ENCODE measurements at places on chromosomes 2 and 18.

DNA sequence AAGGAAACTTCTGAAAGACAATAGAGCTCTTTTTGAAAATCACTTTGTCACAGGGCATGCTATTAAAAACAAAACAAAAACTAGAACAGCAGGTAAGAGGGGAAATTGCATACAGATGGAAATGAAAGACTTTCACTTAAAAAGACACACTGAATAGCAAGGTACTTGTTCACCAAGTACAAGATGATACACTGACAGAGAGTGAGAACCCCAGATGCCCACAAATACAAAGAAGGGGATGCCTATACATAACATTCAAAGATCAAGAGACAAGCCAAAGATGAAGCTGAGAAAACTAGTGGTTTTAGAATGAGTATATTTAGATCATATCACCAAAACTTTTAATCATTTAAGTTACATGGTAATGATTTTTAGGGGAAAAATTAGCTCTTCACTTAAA lies 60.7 kb downstream of the ASXL2 start:
- H3K36me3 ChIP-seq: peaks cover 39% of the 10 kb centered on the region
- peak overlapping the region; percentile 73 for H3K27ac ChIP-seq
- H3K4me3 ChIP-seq: peak overlapping the region; percentile 43
- DNase-seq: no peak
- peaks cover 52% of the 10 kb centered on the region for H3K4me1 ChIP-seq

DNA sequence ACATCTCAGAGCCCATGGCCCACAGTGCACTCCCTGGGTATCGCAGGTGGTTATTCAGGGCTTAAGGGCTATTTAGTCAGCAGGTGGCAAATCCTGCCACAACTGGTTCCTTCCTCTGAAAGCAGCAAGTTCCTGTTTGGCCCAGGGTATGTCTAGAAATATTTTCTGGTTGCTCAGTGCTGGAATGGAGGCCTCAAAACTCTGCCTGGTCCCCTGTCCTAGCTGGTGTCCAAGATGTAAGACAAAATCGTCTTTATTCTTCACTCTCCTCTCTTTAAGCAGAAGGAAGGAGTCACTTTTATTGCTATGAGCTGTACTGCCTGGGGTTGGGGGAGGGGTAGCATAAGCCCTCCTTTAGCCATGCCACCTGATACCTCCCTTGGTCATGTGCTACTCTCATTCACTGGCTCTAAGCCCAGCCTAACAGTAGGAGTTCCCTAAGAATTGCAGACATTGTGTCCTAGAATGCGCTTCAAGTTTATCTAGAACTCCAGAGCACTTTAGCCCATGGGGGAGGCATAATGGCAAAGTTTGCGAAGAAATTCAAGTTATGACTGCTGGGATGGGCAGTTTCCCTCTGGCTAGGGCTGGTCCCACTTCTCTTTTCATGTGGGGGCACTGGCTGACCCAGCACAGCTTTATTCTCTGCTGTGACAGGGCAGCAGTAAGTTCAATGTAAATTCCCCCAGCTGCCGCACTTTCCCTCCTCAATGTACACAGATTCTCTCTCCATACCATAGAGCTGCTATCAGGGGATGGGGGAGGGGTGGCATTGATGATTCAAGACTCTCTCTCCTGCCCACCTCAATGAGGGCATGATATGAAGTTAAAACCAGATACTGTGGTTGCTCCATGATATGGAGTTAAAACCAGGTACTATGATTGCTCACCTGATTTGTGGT lies 27.1 kb upstream of the CWC22 start:
- H3K4me3 ChIP-seq: no peak overlapping the region
- no peaks in the 10 kb centered on the region for H3K36me3 ChIP-seq
- peaks cover 13% of the 10 kb centered on the region for H3K27me3 ChIP-seq

- no peak overlapping the region for H3K27ac ChIP-seq
- DNase-seq: no peak
- no peaks in the 10 kb centered on the region for H3K36me3 ChIP-seq
- peaks cover 8% of the 10 kb centered on the region for H3K4me1 ChIP-seq
- no peak overlapping the region for H3K4me3 ChIP-seq
- H3K27me3 ChIP-seq: no peaks in the 10 kb centered on the region
Measured at GRCh38 chr2:186426153-186427016, 59.7 kb upstream of the ZC3H15 start.

GRCh38 chr2:196183528-196184231 lies 12.3 kb upstream of the STK17B start:
- DNase-seq: no peak
- H3K27me3 ChIP-seq: no peaks in the 10 kb centered on the region
- peaks cover 40% of the 10 kb centered on the region for H3K36me3 ChIP-seq
- H3K4me3 ChIP-seq: peak overlapping the region; percentile 62

- no peaks in the 10 kb centered on the region for H3K4me1 ChIP-seq
- H3K4me3 ChIP-seq: no peak overlapping the region
- H3K27me3 ChIP-seq: no peaks in the 10 kb centered on the region
Measured at GRCh38 chr2:236195726-236196125, 27.5 kb upstream of the GBX2 start.

DNA sequence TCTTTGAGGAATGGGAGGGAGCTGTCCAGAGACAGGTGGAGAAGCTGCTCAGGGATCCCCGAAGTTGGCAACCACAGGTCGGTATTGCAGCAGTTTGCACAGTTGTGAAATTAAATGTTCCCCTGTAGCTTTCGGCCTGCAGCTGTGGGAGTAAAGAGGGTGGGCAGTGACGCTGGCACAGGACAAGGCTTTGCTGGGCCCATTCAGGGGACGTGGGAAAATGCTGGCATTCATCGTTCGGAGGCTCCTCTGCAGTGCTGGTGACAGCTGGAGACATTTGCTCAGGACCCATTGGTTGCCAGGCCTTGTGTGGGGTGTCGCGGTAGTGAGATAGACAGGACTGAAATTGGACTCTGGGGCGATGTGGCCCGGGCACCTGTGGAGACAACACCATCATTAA lies 173.7 kb downstream of the MYCN start:
- no peaks in the 10 kb centered on the region for H3K4me1 ChIP-seq
- no peak overlapping the region for H3K27ac ChIP-seq
- no peaks in the 10 kb centered on the region for H3K36me3 ChIP-seq
- no peak overlapping the region for H3K4me3 ChIP-seq

GRCh38 chr2:239496700-239497099 lies 95.9 kb upstream of the HDAC4 start:
- no peaks in the 10 kb centered on the region for H3K4me1 ChIP-seq
- H3K4me3 ChIP-seq: no peak overlapping the region
- no peaks in the 10 kb centered on the region for H3K27me3 ChIP-seq
- no peak overlapping the region for H3K27ac ChIP-seq
- no peak for DNase-seq

- H3K27me3 ChIP-seq: no peaks in the 10 kb centered on the region
- H3K4me1 ChIP-seq: peaks cover 13% of the 10 kb centered on the region
- no peak overlapping the region for H3K27ac ChIP-seq
- H3K36me3 ChIP-seq: peaks cover 46% of the 10 kb centered on the region
- no peak for DNase-seq
Measured at GRCh38 chr2:210445116-210445707, 31.3 kb downstream of the LANCL1 start.

DNA sequence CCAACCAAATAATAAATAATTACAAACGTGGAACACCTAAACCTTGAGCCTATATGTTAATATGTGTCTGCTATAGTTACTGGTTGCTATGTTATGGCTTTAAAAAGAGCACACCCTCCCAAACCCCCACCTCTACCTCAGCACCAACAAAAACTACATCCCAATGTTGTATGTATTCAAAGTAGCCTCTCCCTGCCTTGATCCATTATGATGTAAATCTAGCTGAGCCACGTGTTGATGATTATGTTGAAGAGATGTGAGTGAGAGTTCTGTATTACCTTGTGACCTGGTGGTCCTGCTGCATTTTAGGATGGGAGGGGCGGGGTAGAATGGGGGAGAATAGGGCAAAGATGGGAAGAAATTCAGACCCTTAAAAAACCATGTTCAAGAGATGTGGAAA lies 4.8 kb downstream of the MFSD6 start:
- H3K27me3 ChIP-seq: no peaks in the 10 kb centered on the region
- H3K4me3 ChIP-seq: no peak overlapping the region
- no peak overlapping the region for H3K27ac ChIP-seq
- no peak for DNase-seq
- peaks cover 29% of the 10 kb centered on the region for H3K36me3 ChIP-seq

DNA sequence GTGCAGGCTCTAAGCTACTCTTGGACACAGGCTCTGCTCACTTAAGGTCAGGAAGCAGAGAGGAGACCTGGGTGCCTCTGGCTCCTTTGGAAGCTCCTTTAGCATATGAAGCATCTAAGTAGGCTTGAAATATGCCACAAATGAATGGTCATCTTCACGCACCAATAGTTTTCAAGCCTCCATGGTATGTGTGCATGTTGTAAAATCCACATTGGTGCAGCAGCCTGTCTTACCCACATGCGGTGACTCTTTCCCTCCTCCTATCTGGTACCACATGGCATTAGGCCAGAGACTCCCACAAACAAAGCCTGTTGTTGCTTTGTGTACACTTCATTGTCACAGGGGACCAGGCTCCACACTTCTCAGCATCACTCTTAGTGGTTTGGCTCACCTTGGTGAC lies 442.2 kb upstream of the RAB12 start:
- H3K27ac ChIP-seq: no peak overlapping the region
- no peaks in the 10 kb centered on the region for H3K27me3 ChIP-seq
- H3K4me3 ChIP-seq: no peak overlapping the region
- no peaks in the 10 kb centered on the region for H3K4me1 ChIP-seq
- DNase-seq: no peak

- DNase-seq: no peak
- no peak overlapping the region for H3K27ac ChIP-seq
- H3K4me1 ChIP-seq: no peaks in the 10 kb centered on the region
- peaks cover 3% of the 10 kb centered on the region for H3K27me3 ChIP-seq
- no peaks in the 10 kb centered on the region for H3K36me3 ChIP-seq
Measured at GRCh38 chr2:7953195-7953594, 728.7 kb upstream of the ID2 start.

DNA sequence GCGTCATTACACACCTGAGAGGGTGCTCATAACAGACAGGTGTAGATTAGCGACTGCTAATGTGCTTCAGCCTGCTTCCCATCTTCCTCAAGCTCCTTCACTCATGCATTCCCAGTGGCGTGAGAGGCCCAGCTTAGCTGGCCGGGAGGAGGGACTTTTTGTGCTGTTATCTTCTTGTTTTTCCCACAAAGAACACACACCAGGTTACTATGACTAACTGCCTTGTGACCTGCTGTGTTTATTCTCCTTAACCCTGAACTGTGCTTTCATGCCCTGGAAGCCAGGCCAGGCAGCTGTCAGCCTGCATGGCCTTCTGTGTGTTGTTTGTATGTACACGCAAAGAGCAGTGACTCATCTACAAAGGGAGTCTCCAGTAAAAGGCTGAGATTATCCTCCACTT lies 143.8 kb downstream of the PIEZO2 start:
- no peaks in the 10 kb centered on the region for H3K27me3 ChIP-seq
- no peak overlapping the region for H3K27ac ChIP-seq
- H3K4me1 ChIP-seq: no peaks in the 10 kb centered on the region
- DNase-seq: no peak
- no peaks in the 10 kb centered on the region for H3K36me3 ChIP-seq
- H3K4me3 ChIP-seq: no peak overlapping the region

DNA sequence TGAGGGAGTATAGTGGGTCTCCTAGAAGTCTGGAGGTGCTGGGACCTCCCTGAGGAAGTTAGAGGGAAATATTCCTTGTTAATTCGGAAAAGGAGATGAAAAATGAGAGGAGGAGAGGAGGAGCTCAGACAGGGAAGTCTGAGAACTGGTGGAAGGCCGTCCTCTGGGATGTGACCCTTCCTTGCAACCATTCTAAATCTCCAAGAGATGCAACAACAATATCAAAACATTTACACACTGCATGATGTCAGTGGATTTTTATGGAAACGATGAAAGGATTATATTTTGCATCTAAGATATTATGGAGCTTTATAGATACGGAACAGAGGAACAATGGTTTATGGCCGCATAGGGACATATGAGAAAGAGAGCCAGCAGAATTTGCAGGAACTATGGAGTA lies 49.8 kb upstream of the COBLL1 start:
- no peak overlapping the region for H3K4me3 ChIP-seq
- H3K27me3 ChIP-seq: peaks cover 2% of the 10 kb centered on the region
- H3K36me3 ChIP-seq: no peaks in the 10 kb centered on the region
- no peaks in the 10 kb centered on the region for H3K4me1 ChIP-seq
- no peak overlapping the region for H3K27ac ChIP-seq

- DNase-seq: peak; percentile 52
- H3K4me1 ChIP-seq: peaks cover 9% of the 10 kb centered on the region
- peaks cover 51% of the 10 kb centered on the region for H3K27me3 ChIP-seq
Measured at GRCh38 chr2:222318026-222318711, 19.4 kb upstream of the PAX3 start.

GRCh38 chr18:77677536-77677935 lies 427.9 kb downstream of the GALR1 start:
- H3K27me3 ChIP-seq: no peaks in the 10 kb centered on the region
- H3K4me1 ChIP-seq: no peaks in the 10 kb centered on the region

- DNase-seq: no peak
- H3K36me3 ChIP-seq: no peaks in the 10 kb centered on the region
- no peak overlapping the region for H3K27ac ChIP-seq
- H3K4me1 ChIP-seq: no peaks in the 10 kb centered on the region
- H3K4me3 ChIP-seq: no peak overlapping the region
- no peaks in the 10 kb centered on the region for H3K27me3 ChIP-seq
Measured at GRCh38 chr2:141923657-141924056, 207.2 kb downstream of the LRP1B start.

DNA sequence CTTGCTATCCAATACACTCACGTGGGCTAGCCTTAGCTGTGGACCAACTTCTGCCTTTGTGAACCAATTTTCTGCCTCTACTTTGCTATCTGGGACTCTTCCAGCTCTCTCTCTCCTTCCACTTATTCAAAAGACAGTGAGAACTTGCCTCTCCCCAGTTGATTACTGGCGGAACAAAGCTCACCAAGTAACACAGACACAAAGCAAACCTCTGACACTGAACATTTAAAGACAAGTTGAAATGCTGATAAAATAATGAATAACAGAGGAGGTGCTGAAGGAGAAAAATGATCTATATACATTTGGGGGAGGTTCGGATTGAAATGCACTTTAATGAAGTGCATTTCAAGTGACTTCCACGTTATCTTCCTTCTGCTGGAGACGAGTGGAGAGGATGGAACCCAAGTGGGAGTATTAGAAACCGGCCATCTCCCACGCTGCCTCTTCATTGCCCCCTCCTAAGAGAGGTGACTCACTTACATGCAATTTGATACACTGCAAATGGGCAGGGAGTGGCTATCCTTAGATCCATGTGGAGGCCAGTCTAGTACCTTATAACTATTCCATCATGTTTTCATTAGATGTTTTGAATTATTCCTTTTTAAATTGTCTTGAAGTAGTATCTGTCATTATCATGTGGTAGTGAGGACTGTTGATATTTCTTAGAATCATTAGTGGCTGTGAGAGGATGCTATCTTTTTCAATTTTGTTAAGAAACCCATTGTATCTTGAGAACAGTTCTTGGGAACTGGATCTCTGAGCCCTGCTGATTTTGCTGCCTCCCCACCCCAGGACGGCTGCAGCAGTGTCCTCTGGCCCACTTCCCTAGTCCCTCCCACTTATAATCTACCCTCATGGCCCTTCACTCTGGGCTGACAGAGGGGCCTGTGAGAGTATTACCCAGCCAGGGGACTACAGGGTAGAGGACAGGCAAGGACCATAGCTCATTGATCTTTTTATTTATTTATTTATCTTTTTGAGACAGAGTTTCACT lies 6.0 kb upstream of the GLI2 start:
- no peak overlapping the region for H3K27ac ChIP-seq
- H3K36me3 ChIP-seq: no peaks in the 10 kb centered on the region
- DNase-seq: no peak
- peaks cover 27% of the 10 kb centered on the region for H3K27me3 ChIP-seq
- H3K4me3 ChIP-seq: no peak overlapping the region
